Posterior cingulate gyrus (tissue), 11 donors: ENCODE measurements at places on chromosomes 16 and 17.

DNA sequence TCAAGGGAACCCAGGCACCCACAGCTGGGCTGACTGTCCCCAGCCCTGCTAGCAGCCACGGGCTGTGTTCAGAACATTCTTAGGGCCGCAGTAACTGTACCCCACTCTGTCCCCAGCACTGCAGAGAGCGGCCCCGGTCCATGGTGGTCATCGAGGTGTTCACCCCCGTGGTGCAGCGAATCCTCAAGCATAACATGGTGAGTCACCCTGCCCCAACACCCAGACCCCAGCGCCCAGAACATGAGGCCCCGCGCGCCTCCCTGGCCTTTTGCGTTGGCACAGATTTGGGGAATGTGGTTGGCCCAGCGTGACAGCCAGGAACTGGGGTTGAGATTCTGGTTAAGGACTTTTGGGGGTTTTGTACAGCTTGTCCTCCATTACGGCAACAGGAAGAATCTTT lies 114.9 kb upstream of the PLCG2 start:
- no peak for DNase-seq

- no peak for DNase-seq
These were observed 86.6 kb upstream of the NETO2 start for GRCh38 chr16:47230296-47230695.

DNA sequence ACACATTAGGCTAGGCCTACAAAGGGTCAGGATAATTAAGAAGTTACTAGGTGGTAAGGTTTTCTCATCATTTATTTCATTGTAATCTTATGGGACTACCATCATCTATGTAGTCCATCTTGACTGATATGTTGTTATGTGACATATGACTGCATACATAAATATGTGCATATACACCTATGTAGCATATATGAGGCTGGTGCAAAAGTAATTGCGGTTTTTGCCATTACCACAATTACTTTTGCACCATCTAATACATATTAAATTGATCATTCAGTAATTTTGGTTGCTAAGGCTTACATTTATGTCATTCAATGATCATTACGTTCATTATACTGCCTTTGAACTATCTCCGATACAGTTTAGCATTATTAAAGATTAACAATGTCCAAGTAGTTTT lies 167.8 kb upstream of the AXIN2 start:
- no peak for DNase-seq

GRCh38 chr17:36861531-36861930 lies 75.7 kb upstream of the LHX1 start:
- no peak for DNase-seq

DNA sequence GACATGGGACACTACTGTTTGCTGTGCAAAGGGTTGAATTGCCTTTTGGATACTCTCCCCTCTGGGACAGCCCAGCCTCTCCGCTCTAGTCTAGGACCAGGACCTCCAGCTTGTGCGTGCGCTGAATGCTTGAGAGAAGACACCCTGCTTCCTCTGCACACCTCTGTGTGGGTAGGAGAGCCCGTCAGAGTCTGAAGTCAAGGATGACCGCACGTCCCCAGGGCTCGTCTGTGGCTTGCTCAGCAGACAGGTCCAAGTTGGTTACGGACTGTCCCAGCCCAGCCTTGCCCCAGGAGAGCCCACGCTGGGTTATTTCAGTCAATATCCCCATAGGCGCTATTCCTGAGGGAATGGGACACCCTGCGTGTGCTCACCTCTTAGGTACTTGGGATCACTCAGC lies 3.7 kb downstream of the C16orf89 start:
- no peak for DNase-seq

DNA sequence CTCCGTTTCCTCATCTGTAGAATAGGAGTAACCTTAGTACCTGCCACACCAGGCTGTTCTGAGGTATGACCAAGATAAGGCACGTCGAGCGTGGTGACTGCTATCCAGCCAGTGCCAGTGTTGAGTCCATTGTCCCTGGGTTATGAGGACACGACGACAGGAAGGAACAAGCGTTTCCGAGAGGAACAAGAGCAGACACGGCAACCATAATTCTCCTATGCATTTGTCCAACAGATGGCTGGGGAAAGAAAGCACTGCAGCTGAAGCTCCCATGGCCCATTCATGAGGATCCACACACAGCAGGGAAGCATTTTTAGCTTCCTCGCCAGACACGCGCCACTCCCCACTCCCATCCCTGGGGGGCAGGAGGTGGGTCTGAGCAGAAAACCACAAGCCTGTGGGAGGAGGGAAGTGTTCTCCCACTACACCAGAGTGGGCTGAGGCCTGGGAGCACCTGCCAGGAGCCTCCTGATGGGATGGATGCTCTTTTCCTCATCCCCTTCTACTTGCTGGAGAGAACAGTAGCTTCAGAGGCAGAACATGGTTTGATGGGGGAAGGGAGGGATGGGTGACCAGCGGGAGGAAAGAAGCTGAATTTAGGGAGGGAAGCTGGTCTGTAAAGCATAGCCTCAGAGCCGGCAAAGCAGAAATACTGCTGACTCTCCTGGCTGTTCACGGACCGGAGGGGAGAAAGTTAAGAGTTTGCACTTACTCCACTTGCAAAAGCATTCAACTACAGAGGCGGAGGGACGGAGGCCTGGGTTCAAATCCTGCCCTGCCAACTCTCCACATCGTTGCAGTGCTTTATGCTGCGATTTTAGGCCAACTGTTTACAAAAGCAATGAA lies 2.7 kb downstream of the COTL1 start:
- DNase-seq = no peak

- DNase-seq = no peak
These were observed 80.0 kb downstream of the ANKRD11 start for GRCh38 chr16:89410322-89410721.

GRCh38 chr16:72210072-72210471 lies 38.1 kb upstream of the PMFBP1 start:
- no peak for DNase-seq

DNA sequence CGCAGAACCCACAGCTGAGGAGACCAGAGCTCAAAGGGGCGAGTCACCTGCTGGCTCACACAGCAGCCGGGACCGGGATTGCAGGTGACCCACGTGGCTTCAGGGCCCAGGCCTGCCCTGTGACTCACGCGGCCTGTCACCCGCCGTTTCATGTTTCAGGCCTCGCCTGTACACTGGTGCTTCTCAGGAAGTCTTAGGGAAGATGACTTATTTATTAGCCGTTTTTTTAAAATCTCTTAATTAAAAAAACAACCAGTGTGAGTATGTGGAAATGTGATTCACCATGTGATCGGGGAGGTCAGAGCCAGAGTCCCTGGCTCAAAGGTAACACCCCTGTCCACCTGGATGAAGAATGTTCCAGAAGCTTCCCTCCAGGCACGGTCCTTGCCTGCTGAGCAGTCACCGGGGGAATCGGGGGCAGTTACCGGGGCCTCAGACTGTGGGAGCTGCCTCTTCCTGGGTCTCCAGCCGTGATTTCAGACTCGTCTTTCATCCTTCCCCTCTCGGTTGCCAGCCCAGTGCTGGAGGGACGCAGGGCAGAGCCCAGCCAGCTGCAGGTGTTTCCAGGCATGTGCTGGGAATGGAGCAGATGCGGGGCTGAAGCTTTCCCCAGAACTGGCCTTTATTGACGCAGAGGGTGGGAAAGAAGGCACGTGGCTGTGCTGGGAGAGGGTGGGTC lies 49.3 kb downstream of the CMIP start:
- DNase-seq = no peak

DNA sequence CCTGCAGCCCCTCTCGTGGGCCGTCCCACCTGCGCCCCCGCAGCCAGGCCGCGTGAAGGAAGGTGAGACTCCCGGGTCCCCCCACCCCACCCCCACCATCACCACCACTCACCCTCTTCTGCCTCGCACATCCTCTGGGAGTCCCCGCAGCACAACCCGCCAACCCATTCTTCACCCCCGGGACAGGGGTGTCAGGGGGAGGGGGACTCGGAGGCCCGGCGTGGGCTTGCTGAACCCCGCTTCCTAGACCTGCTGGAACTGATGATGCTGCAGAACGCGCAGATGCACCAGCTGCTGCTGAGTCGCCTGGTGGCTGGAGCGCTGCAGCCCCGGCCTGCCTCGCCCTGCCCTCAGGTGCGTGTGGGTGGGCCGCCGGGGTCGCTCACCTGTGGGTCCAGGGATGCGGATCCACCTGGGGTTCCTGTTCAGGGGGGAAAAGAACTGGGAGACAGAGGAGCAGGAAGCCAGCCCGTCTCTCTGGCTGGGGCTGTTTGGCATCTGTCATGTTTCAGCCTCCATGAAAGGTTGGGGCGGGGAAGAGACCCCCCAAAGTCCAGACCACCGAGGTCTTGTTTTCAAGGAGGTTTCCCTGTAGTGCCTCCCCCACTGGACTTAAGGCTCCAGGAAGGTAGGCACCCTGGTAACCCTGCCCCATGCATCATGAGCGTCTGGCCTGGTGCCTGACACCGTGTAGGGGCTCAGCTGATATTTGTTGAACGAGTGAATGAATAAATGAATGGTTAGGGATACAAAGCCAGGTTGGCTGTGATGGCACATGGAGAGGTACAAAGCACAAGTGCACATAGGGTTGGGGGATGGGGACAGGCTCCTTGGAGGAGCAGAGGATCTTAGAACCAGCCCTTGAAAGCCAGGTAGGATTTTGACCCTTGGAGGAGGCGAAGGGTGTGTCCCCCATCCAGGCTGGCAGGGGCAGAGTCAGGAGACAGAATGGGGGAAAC lies 849 bp downstream of the PRR29 start:
- DNase-seq = no peak

DNA sequence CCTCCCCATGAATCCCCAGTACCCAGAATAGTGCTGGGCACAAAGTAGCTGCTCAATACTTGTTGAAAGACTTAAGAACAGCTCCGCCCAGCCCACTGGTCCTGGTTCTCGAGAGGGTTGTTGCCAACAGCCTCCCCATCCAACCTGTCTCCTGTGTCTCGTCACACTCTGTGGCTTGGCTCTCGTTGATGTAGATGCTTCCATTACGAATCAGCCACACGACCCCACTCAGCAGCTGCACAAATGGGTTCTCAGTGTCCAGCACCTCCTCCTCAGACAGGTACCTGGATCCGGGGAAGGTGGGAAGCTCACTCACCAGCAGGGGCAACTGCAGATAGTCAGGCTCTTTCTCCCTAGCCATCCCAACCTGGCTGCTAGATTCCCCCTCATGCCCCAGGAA lies 2.1 kb downstream of the NAGPA start:
- DNase-seq = no peak

DNA sequence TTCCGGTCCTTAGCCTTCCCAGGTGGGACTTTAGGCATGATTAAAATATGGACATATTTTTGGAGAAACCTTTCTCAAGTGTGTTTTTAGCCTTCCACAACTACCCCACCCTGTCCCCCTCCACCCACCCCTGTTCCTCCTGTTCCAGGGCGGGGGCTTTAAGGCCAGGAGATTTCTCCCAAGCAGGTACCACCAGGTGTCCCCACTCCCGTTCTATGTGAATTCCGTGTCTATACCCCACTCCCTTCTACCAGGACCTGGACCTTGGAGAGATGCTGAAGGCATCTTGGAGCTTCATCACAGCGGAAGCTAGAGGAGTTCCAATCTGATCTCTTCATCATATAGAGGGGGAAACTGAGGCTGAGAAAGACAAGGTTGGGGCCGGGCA lies 9.7 kb downstream of the CA4 start:
- DNase-seq = no peak

DNA sequence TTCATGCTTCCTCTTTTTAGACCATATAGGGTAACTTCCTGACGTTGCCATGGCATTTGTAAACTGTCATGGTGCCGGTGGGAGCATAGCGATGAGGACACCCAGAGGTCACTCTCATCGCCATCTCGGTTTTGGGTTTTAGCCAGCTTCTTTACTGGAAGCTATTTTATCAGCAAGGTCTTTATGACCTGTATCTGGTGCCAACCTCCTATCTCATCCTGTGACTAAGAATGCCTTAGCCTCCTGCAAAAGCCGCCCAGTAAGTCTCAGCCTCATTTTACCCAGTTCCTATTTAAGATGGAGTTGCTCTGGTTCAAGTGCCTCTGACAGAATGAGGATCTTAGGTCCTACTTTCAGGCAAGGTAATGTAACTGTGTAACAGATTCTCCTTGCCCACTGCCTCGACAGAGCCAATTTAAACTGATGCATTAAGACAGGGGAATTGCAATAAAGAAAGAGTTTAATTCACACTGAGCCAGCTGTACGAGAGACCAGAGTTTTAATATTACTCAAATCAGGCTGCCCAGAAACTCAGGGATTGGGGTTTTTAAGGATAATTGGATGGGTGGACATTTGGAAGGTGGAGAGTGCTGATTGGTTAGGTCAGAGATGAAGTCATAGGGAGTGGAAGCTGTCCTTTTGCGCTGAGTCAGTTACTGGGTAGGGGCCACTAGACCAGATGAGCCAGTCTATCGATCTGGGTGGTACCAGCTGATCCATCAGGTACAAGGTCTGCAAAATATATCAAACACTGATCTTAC lies 59.9 kb upstream of the ATF7IP2 start:
- no peak for DNase-seq

DNA sequence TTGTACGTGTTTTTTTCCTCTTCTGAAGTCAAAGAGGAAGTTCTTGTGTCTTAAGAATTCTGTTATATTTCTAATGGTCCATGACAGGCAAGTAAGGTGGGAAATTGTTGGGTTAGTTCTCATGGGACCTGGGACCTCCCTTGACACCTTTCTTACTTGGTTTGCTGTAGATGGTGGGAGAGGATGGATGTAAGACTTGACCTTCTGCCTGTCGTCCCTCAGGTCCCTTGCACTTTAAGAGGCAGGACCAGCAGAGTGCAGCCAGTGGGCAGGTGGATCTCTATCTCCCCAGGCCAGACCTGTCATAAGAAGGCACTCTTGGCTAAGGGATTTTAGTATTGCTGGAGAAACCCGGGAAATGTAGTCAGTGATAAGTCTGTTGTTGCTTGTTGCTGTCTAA lies 12.1 kb downstream of the HAPSTR1 start:
- DNase-seq = no peak

GRCh38 chr16:85750146-85750826 lies 610 bp downstream of the C16orf74 start:
- DNase-seq = no peak

- DNase-seq = no peak
These were observed 89.3 kb downstream of the SDR42E1 start for GRCh38 chr16:81921843-81922584.

GRCh38 chr17:51746421-51746820 lies 412.1 kb downstream of the CA10 start:
- DNase-seq = no peak

DNA sequence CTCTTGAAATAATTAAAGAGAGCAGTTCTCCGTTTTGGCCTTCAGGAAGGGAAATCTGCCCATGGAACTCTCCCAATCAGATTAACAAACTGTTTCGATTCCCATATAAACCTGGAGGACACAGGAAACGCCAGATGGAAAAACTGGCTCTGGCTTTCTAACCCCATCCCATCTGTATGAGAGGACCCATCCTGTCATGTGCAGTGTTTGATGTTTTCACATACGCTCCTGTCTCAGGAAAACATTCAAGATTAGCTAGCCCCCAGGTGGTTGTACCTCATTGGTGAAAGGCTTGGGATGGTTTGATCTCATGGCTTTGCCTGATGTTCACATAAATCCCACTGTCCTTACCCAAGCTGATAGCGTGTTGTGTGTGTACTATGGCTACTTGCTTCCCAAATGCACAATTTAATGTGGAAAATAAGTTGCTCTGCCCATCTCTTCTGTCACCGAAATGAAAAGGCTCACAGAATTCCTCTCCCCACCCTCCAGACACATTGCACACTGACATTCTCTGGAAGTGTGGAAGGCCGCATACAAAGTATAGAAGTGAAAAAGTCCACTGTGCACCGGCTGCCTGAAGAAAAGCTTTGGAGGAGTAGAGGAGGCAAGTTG lies 18.2 kb upstream of the ERN1 start:
- no peak for DNase-seq

- DNase-seq = no peak
These were observed 1196.6 kb downstream of the CDH11 start for GRCh38 chr16:63925221-63925620.

- DNase-seq = no peak
These were observed 4.7 kb downstream of the TRPV3 start for GRCh38 chr17:3552916-3553315.

- no peak for DNase-seq
These were observed 16.1 kb upstream of the SREBF1 start for GRCh38 chr17:17852930-17853329.
